ENCODE measurements at places on chromosomes 1 and 21.
A peak's percentile ranks its signal among the peaks of the same experiment; 100 is the strongest.

DNA sequence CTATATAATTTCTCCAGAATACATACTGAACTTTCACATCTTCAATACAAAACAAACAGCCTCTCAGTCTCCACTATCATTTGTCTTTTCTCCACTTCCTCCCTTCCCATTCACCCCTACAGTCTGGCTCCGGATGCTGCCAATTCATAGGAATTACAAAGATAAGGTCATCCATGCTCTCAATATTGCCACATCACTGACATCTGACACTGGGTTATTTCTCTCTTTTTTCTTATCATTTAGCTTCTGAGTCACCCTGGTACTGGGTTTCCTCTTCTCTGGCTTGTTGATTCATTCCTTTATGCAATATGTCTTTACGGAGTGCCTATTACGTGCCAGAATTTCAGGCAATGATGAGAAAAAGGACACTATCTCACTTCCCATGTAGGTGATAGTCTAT, 3.1 kb upstream of the SH3BP5L start:
- DNase-seq: no peak

DNA sequence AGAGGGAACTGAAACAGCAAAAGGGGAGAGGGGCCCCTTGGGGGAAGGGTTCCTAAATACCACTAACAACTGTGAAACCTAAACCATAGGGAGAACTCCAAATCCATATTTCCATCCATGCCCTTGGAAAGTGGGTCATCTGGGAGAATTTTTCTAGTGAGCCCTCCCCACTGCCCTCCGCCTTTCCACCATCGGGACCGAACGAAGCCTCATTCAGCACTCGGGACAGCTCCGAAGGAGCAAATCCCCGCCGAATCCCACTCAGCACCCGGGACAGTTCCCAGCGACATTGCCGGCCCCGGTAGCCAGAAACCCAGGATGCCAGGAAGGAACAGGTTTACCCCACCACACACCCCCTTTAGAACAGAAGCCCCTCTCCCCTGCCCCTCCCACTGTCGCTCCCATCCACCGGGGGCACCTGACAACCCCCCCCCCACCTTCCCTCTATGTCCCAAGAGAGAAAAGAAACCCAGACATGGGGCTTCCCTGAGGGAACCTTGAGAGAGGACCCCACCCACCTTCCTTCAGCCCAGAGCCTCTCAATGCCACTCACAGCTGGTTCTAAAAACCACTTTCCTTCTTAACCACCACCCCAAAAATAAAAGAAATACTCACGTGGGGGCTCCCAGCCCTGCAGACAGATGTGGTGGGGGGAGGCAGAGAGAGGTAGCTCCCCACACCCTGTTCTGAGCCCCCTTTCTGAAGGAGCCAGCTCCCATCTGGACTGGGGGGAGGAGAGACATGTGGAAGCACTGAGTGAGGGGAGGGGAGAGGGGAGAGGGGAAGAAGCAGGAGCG, 4.5 kb downstream of the DLGAP3 start:
- peak; percentile 65 for DNase-seq

- DNase-seq: no peak
Measured at GRCh38 chr1:94418664-94419655, 771 bp downstream of the ABCD3 start.

DNA sequence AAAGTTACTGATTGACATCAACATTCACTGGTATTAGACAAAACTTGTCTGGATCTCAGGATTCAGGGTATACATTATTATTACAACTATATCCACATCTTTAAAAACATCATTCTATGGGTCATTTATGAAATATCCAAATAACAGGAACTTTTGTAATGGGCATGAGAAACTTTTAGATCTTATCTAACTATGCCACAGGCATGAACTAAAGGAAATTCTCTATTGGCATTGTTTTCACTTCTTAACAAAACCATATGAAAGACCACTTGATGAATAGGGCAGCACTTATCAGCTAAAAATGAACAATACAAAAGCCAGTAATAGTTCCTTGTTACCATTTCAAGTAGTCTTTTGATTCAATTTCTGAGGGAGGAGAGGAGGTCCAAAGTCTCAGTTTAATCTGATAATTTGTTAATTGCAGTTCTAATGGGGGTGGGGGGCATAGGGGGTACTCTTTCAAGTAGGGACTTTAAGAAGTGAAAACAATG, 30.8 kb upstream of the CPLANE2 start:
- DNase-seq: no peak

DNA sequence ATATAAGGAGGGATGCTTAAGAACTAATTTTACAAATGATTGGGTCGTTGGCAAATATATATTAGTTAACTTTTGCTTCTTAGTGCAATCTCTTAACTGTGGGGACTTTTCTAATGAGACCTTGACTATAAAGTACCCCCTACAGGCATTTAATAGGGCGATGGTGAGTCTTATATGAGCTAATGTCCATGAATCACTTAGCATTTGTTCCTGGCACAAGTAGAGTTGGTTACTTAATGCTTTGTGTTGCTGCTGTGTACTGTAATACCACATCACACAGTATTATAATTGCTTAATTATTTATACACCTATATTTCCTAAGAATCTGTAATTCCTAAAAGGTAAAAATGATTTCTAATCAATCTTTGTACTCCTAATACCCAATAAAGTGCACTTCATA, 25.3 kb upstream of the TMCO1 start:
- no peak for DNase-seq

DNA sequence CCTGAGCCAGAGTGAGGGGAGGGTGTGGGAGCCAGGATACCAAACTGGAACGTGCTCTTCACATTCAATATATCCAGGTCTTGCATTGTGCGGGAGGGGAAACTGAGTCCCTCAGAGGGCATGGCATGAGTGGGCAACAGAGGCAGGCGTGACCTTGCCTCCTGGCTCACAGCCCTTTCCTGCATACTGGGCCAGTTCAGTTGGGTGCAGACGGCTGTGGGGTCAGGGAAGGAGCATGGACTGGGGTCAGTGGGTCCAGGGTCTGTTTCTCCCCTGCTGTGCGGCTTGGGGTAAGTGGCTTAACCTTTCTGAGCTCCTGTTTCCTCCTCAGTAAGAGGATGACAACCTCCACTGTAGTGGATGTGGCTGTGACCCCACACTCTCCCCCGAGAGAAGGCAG, 16.6 kb downstream of the SERINC2 start:
- DNase-seq: no peak

DNA sequence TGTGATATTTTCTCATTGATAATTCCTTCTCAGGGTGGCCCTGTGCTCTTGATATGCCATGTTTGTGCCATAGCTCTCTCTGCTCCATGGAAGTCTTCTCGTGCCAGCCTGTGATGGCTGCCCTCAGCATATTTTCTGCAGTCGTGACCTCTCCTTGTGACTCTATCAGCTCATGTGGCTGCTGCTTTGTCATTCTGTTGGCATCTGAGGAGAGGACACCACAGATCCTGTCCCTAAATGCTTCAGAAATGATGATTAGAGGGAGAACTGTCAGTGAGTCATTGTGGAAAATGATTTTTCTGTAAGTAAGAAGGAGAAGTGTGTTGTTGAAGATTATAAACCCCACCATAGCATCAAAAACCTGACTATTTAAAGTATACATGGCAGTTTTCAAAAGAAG, 286.0 kb downstream of the ADGRL2 start:
- no peak for DNase-seq

DNA sequence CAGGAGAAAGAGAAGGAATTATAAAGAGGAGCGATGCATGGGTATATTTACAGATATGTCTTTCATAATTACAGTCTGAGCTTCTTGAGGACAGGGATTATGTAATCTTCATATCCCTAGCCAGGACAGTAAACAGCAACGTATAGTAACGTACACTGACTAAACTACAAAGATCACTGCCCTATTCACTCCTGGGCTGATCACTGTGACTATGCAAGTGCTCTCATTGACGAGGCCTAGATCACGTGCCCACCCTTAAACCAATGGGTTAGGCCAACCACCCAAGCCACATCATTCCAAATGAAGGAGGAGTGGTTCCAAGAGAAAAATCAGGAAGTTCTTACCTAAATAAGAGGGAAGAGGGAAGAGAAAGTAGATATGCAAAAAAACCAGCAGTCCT, 18.5 kb downstream of the PIK3R3 start:
- DNase-seq: no peak

GRCh38 chr1:182069028-182069466, 7.5 kb upstream of the ZNF648 start:
- peak; percentile 44 for DNase-seq

DNA sequence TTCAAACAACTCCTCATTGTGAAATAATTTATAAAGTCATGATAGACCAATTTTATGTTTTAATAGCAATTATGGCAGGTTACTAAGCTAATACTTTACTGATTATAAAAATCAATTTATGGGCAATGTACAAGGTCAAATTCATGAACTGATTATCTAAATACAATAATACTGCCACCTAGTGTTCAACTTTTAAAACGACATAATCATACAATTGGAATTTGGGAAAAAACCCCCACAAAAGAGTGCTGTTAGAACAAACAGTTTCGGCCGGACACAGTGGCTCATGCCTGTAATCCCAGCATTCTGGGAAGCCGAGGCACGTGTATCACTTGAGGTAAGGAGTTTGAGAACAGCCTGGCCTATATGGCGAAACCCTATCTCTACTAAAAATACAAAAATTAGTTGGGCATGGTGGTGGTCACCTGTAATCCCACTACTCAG, 14.0 kb downstream of the GTF2B start:
- DNase-seq: no peak

GRCh38 chr1:24553931-24554330, 2.0 kb upstream of the NCMAP start:
- DNase-seq: no peak

- no peak for DNase-seq
Measured at GRCh38 chr1:86084998-86085397, 71.6 kb downstream of the COL24A1 start.

DNA sequence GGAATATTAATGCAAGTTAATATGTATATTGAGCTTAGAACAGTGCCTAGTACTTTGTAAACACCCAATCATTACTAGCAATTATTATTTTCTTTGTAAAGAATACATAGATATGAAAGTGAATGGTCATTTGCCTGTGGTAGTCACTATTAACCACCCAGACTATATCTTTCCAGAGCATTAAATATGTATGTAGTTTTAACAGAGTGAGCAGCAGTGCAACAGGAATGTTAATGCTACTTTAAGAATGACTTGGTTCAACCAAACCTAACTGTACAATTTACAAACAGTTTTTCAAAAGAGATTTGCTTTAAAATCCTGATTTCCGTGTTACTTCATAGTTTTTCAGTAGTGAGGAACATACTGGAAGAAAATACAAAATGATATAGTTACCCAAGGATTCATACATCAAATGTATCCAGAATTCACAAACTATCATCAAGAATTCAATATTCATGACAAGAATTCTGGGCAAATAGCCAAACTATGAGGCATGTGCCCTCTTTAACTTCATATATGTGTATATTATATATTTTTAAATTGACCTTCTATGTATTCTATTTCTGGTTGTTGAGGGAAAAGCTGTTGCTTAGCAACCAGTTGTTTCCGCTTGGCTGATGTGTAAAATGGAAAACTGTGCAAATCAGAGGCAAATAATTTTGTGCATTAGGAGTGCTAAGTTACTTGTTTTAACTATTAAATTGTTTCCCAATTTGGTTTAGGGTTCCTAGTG, 34.9 kb upstream of the IVNS1ABP start:
- no peak for DNase-seq

- DNase-seq: peak; percentile 37
Measured at GRCh38 chr1:5991381-5992025, 722 bp downstream of the NPHP4 start.

DNA sequence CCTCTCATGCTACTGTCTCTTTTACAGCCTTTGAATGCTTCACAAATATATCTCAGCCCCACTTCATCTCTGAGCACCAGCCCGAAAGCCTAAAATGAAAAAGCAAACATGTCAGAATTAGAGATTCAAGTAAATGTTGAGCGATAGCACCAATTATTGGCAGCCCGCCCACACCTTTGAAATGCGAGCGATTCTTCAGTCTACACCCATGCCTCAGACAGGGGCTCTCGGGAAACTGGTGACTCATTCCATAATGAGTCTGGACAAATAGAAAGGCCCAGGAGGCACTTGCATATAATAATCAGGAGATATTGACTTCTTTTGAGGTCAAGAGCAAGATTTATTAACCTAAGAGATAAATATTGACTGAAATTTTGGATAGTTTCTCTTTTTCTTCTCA, 487.3 kb upstream of the PTBP2 start:
- DNase-seq: no peak

DNA sequence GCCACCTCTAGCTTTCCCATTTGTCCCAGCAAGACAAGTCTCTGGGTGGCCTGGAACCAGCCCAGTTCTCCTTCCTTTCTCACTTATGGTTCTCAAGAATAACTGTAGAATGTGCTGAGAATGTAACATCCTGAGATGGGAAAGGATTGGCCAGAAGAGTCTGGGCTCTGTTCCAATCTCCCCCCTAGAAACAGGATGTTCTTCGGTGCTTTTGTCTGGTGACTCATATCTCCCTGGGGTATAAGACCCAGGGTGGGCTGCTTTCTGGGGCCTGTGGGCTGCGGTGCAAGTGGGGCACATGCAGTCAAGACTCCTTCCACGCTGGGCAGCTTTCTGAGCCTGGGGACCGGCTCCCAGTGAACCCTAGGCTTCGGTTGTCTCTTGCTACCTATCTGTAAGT, 251.2 kb upstream of the POU3F1 start:
- no peak for DNase-seq

DNA sequence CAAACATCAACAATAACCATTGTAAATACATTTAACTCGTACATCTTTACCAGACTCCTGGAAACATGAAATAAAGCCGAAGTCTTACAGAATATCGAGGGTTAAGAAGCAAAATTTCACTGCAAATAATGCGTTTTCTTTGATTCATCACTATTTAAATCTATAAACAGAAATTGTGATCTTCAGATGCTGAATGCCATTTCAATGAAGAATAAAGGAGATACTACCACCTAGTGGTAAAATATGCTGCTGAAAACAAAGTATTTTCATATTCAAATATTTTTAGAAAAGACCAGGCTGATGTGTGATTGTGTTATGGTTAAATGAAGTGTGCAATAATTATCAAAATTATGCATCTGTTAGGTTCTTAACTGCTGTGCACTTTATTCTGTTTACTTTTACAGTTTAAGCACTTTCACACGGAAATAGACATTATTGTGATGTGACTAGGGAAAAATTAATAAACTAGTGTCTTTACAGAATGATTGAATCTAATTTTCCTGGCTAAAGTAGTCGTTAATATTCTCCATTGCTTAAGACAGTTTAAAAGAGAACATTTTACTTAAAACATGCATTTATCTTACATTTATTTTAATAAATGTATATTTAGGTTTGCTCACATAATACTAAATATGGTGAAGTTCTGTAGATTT, 1093.1 kb downstream of the MRPL39 start:
- no peak for DNase-seq

GRCh38 chr1:223242382-223242955, 99.4 kb upstream of the TLR5 start:
- DNase-seq: no peak

DNA sequence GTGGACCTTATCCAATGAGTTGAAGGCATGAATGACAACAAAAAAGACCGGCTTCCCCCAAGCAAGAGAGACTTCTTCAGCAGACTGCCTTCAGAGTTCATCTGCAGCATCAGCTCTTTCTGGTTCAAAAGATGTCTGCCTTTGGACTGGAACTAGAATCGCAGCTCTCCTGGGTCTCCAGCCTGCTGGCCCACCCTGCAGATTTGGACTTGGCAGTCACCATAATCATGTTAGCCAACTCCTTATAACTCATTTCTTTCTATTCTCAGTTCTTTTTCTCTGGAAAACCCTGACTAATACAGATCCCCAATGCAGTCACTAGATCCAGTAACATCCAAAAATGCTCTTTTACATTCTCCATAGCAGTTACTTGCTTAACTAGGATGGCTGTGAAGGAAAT, 89.2 kb upstream of the MARK1 start:
- DNase-seq: no peak

Measured in stimulated activated CD4-positive, alpha-beta T cell treated with anti-CD3 and anti-CD28 coated beads, Interleukin-2, amount 100 ng/mL, for 48 hours (primary cell).